ENCODE measurements at places on chromosomes 3 and 15.

- peak; percentile 91 for DNase-seq
Observed at GRCh38 chr3:172317984-172318383, 130.3 kb downstream of the GHSR start.

DNA sequence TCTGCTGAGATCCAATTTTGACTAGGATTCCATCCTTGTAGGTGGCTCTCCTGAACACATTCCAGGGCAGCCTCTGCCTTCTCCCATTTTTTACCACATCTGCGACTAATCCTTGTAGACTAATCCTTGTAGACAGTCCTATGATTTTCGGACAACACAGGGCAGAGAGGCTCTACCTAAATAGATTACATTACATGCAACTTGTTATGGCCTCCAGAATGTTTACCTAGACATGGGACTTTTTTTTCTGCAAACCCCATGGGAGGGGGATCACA, 239.3 kb upstream of the WNT5A start:
- DNase-seq, result no peak

- no peak for DNase-seq
Observed at GRCh38 chr15:101657968-101658784, 6.0 kb upstream of the TM2D3 start.

GRCh38 chr3:160130950-160131349, 94.3 kb upstream of the C3orf80 start:
- DNase-seq, result peak; percentile 61

- DNase-seq, result no peak
Observed at GRCh38 chr15:69876064-69876940, 221.4 kb downstream of the TLE3 start.

DNA sequence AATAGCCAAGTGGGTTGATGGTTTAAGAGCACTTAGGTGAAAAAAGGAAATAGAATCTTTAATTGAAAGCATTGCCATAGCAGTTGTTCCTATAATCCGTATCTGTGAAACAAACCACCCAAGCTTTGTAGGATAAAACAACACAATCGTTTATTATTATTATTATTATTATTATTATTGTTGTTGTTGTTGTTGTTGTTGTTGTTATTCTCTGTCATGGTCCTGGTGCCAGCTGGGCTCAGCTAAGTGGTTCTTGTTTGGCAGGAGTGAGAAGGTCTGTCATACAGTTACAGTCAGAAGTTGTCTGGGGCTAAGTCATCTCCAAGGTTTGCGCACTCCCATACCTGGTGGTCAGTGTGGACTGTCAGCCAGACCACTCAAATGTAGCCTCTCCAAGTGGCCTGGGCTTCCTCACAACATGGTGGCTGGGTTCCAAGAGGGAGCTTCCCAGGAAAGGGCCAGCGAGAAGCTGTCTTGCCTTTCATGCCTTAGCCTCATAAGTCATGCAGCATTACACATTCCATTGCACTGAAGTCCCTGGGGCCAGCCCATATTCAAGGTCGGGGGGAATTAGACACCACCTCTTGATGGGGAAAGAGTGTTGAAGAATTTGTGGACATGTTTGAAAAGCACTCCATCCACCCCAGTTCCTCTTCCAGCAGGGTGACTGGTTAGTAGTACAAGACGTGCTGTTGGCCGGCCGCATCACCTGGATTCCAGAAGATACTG, 54.3 kb upstream of the FGD5 start:
- DNase-seq, result peak; percentile 29

- DNase-seq, result no peak
Observed at GRCh38 chr3:8760091-8760490, 9.3 kb downstream of the OXTR start.

DNA sequence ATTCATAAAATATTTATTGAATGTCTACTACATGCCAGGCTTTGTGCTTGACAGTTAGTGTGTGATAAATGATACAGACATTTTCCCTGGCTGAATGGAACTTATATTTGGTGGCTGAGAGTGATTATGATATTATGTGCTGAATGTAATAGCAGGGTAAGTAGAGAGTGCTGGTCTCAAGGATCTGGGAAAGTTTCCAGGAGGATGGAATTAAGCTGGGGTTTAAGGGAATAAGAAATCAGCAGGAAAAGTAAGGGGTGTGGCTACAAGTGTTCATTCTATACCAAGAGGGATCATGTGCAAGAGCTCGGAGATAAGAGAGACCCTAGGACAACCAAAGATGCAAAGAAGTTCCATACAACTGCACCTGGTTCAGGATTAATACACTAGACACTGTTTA, 500.1 kb upstream of the CFAP20DC start:
- peak; percentile 58 for DNase-seq

- peak; percentile 89 for DNase-seq
Observed at GRCh38 chr3:89059211-89059925, 48.1 kb upstream of the EPHA3 start.

GRCh38 chr3:105523501-105523900, 156.8 kb downstream of the ALCAM start:
- peak; percentile 18 for DNase-seq

GRCh38 chr15:72235298-72235697, 4.3 kb upstream of the PKM start:
- no peak for DNase-seq

GRCh38 chr15:77527164-77527778, 105.4 kb downstream of the LINGO1 start:
- peak; percentile 78 for DNase-seq

GRCh38 chr3:105062853-105063252, 303.9 kb upstream of the ALCAM start:
- DNase-seq, result no peak

- no peak for DNase-seq
Observed at GRCh38 chr3:45684327-45684892, 4.8 kb upstream of the SACM1L start.

- DNase-seq, result peak; percentile 54
Observed at GRCh38 chr3:138935863-138936740, 10.8 kb downstream of the FOXL2 start.

- DNase-seq, result peak; percentile 60
Observed at GRCh38 chr15:62847900-62848489, 194.6 kb upstream of the TPM1 start.

DNA sequence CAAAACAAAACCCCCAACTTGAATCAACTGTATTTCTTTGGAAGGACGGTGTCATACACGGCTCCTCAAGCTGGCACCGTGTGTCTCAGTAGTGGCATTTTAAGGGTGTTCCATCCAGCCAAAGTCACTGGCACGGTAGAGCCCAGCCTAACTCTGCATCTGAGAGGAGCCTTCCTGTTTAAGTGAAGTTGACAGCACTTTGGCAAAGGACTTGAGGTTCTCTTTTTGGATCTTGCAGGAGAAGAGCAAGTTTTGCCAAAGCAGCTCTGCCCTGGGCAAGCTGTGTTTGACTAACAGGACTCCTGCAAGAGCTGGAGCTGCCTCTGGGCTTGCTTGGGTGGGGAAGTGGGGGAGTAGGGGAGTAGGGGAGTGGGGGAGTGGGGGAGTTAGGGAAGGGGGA, 109.6 kb upstream of the FEZF2 start:
- no peak for DNase-seq

DNA sequence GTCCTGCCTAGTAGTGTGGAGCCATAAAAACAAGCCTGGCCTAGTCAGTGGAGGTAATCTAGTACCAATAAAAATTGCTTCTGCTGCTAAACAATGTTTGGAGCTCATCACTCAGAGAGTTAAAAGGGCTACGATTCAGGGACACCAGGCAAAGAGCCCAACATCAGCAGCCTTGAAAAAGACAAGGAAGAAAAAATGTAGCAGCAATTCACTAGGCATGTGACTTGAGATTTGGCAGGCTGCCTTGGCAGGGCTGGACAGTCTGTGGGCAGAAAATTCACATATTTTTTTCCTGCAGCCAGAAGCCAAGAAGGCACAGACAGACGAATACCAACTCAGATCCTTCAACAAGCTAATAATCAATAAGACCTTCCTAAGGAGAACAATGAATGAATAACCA, 47.2 kb downstream of the IGSF11 start:
- DNase-seq, result peak; percentile 10

All from fibroblast of skin of scalp (primary cell).